ENCODE measurements at places on chromosomes 12 and 14. TPM values are rescaled to one million over a fixed set of nuclear protein-coding genes. Genes with fewer than 3 reads are reported as not detected.

- DNase-seq, result no peak
Measured at GRCh38 chr12:81330480-81330879, 252.6 kb downstream of the ACSS3 start.

- DNase-seq, result no peak
Measured at GRCh38 chr12:70482764-70483163, 116.7 kb downstream of the KCNMB4 start.

DNA sequence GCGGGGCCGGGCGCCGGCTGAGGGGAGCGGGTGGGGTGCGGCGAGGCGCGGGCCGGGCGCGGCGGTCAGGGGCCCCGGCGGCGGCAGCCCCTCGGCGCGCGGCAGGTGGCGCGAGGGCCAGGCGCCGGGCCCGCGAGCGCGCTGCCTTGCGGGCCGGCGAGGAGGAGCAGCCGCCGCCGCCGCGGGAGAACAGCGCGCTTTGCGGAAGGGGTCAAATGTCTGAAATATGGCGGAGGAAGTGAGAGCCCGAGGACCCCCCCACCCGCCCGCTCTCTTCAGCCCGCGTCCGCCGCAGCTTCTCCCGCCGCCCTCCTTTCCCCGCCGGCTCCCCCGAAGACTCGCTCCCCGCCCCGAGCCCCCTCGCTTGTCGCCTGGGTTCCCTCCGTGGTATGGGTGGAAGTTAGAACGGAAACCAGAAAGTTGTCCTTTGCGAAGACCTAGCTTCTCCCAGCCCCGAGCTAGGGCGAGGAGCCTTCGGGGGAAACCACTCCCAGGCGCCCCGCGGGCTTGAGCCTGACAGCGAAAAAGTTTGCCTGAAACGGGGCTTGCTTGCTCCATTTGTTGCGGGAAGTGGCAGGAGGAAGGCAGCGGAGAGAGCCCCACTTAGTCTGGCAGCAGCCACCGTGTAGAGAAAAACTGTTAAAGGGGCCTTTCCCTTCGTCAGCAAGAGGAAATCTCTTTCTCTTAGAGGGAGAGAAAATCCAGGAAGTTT, 551 bp downstream of the RAP1B start:
- peak; percentile 67 for DNase-seq

Gene KRT3
- not detected for total RNA-seq

Gene CLEC4E
- 9.1 TPM for total RNA-seq

All from Caki2 (cell line).